ENCODE measurements at places on chromosomes 16 and 17.

DNA sequence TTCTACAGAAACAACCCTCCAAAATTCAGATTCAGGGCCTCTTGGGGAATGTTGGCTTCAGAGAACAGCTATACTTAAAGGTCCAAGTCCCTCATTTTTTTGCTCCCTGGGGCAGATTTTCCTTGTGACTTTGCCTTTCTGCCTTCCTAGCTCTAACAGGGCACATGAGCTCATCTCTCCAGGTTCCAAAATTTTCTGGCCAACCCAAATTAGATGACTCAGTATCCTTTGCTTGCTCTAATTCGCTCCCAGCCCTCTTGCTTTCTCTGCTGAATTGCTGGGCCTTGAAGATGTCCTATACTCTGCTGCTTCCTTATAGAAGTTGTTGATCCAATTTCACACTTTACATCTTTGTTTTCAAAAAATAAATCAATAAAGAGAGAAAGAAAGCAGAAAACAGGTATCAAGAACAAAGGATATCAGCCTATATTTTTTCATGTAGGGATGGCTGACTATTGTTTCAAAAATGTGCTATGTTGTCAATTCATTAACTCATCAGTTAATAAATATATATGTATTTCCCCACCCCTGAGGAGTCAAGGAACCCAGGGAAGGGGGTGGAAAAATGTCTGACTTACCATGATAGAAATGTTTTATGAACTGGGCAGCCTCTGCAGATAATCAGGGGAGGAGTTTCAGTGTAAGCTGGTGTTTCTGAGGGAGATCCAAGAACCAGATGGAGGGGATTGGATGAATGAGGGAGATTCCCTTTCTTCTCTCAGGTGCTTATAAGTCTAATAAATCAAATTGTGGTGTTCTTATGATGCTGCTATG, 1.0 kb upstream of the KRTAP4-2 start:
- DNase-seq: peak; percentile 70

- DNase-seq: no peak
Measured at GRCh38 chr16:66682271-66682670, 14.3 kb downstream of the CMTM4 start.

GRCh38 chr17:39981766-39982375, 1.3 kb downstream of the PSMD3 start:
- no peak for DNase-seq

DNA sequence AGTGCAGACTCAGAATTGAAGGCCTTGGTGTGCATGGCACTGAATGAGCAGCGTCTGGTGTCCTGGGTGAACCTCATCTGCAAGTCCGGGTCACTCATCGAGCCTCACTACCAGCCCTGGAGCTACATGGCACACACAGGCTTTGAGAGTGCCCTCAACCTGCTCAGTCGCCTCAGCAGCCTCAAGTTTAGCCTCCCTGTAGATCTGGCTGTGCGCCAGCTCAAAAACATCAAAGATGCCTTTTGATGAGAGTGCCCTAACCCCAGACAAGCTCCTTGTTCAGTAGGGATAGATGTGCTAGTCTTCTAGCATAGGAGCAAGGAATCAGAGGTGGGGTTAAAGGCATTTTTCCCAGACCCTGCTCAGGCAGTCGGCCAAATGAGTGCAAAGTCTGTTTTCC, 6.7 kb upstream of the RPL27 start:
- DNase-seq: no peak

- DNase-seq: no peak
Measured at GRCh38 chr17:73284906-73285602, 23.4 kb upstream of the CPSF4L start.

GRCh38 chr17:55931446-55931845, 180.6 kb downstream of the PCTP start:
- no peak for DNase-seq

Measured in fibroblast of mammary gland (primary cell).